ENCODE measurements at places on chromosomes 2 and 18.

GRCh38 chr2:24400207-24400907 lies 40.0 kb upstream of the ITSN2 start:
- no peak for DNase-seq

GRCh38 chr2:169664978-169665930 lies 29.0 kb downstream of the CFAP210 start:
- no peak for DNase-seq

- no peak for DNase-seq
These were observed 194.0 kb upstream of the RBBP8 start for GRCh38 chr18:22739061-22739642.

DNA sequence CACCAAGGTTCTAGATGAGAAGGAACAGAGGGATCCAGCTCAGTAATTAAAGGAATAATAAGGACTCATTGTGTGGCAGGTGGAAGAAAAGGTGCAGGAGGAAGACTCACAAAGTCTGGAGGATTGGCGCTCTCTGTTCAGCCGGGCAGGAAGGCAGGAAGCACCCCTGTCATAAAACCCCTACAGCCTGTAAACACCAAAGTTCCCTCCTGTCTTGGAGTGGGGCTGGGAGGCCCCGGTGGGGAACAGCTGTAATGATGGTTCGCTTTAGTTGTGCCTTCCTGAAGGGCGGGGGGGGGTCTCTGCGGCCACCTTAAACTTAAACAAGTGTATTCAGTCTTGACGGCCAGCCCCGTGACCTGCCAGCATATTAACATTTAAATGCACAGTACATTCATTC lies 84.3 kb downstream of the GBX2 start:
- no peak for DNase-seq

Measured in activated B cell treated with CpG ODN at 0.5 μM for 24 hours (primary cell).